Lower lobe of right lung (tissue), 2 donors: ENCODE measurements at places on chromosomes 3 and 15. TPM values are rescaled to one million over a fixed set of nuclear protein-coding genes. Genes with fewer than 3 reads are reported as not detected.
A peak's percentile ranks its signal among the peaks of the same experiment; 100 is the strongest.

DNA sequence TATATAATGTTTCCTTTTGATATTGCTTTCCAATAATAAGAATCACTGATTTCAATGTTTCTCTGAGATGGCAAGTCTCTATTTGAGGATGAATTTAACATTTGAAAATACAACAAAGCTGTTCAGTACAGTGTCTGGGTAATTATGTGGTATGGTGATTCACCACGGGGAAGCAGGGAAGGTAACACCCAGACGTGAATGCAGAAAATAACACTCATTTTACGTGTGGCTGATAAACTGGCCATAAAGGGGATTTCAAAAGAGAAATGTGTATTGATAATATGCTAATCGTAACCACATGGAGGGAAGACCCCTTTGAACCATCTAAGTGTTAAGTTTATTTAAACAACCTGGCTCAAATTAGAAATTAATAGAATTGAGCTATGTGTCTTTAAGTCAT lies 344.6 kb downstream of the GRM7 start:
- DNase-seq: no peak
- H3K4me3 ChIP-seq: peak overlapping the region; percentile 24
- H3K27ac ChIP-seq: no peak overlapping the region
- no peaks in the 10 kb centered on the region for H3K27me3 ChIP-seq

DNA sequence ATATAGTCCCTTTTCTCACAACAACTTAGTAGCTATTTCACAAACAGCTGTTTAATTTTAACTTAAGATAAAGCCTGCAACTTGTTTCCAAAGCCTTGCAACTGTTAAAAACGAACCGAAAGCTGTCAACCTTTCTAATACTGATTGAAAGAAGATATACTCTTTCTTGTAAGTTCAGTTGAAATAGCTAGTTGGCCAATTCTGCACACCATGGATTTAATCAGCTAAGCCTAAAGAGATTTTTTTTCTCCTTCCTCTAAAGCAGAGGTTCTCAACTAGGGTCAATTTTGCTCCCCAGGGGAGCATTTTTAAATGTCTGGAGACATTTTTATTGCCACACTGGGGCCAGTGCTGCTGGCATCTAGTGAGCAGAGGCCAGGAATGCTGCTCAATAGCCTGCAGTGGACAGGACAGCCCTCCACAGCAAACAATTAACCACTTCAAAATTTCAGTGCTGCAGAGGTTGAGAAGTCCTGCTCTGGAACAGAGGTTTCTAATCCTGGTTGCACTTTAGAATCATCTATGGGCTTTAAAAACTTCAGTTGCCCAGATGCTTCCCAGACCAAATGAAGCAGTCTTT lies 26.2 kb downstream of the MINDY4B start:
- H3K36me3 ChIP-seq: no peaks in the 10 kb centered on the region
- H3K4me3 ChIP-seq: no peak overlapping the region
- no peak for DNase-seq

DNA sequence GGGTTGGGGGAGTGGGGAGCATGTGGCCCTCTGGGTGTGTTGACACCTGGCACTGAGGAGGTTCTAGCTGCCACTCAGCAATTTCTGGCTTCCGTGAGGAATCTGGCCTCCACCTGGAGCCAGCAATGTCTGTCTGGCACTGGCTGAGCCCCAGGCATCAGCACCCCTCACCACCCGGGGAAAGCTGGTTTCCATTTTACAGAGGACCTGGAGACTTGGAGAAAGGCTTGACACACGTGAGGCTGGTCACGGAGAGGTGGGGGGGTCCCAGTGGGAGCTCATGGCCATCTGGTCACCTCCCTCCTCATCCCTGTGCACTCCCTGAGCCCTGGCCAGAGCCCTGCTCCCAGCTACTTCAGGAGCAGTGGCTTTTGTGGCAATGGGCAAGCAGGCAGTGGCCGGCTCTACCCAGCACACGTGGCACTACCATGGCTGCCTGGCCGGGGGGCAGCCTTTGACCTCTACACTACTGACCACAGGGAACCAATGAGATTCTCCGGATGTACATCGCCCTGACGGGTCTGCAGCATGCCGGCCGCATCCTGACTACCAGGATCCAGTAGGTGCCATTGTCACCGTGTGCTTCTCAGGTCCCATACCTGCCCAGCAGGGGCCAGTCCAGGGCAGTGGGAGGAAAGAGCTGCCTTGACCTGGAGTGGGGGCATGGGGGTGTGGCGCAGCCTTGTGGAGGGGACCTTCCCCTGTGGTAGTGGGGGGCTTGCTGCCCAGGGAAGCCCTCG lies 28.5 kb downstream of the ACAD9 start:
- H3K27ac ChIP-seq: no peak overlapping the region
- DNase-seq: no peak
- peaks cover 100% of the 10 kb centered on the region for H3K36me3 ChIP-seq
- H3K4me3 ChIP-seq: no peak overlapping the region
- no peaks in the 10 kb centered on the region for H3K4me1 ChIP-seq

NME9 gene
- 3.5 TPM for total RNA-seq

- no peak overlapping the region for H3K27ac ChIP-seq
- H3K4me1 ChIP-seq: peaks cover 10% of the 10 kb centered on the region
- DNase-seq: no peak
- no peak overlapping the region for H3K4me3 ChIP-seq
Observed at GRCh38 chr3:38646062-38646461, 3.4 kb downstream of the SCN5A start.

DNA sequence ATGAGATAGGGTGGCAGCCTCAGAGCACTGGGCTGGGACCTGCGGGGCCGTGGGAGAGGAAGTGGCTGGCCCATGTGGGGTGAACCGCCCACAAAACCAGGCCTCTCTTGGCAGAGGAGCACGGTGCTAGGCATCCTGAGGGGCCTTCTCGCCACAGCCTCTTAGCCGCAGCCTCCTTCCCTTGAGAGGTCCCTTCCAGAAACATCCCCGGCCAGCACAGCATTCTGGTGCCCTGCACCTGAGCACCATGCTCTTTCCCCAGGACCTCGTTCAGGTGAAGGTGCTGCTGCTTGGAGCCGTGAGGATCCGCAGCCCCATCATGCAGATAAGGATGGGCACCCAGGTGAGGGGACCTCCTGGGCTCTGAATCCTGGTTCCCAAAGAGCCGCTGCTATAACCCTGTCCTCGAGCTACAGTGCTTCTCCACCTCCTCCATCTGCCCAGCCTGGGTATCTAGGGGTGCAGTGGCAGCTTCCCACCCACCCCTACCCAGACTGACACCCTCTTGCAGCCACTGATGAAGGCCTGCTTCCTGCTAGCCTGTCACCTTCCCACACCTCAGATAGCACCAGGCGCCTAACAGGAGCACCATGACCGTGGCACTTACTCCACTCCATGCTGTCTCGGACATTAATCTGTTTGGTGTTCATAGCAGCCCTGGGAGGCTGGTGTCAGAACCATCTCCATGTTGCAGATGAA lies 11.2 kb upstream of the TXNRD3 start:
- H3K4me3 ChIP-seq: no peak overlapping the region
- peaks cover 10% of the 10 kb centered on the region for H3K27me3 ChIP-seq
- H3K36me3 ChIP-seq: no peaks in the 10 kb centered on the region
- no peaks in the 10 kb centered on the region for H3K4me1 ChIP-seq

DNA sequence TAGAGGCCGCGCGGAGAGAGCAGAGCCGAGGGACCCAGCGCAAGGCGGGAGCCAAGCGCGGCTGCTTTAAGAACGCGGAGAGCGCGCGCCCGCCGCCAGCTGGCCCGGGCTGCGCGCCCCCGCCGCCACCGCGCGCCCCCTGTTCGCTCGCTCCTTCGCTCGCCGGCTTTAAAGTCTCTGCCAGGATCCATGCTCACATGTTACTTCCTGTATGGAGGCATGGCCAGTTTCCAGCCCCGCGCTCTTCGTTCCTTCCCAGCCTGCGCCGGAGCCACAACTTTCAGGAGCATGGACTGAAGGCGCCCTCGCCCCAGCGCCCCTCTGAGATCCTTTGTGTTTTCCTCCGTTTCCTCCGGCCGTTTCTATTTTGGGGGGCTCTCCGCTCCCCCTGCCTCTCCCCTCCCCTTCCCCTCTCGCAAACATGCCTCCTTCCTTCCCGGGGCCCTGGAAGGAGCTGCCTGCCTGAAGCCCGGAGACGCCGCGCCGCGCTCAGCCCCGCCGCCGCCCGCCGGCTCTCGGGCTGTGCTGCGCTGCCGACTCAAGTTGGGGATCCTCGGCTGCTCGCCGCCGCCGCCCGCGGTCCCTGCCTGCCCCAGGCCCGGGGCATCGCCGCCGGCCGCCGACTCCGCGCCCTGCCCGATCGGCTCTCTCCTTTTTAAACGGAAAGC lies at the start of gene PTPRG:
PTPRG (plus strand) TSS at position 198 of the 668 bp plus-strand sequence. CDS start 717 bp downstream, outside the sequence.
- H3K4me1 ChIP-seq: peaks cover 20% of the 10 kb centered on the region
- peak within 1 kb of the TSS; percentile 84 for H3K4me3 ChIP-seq
- DNase-seq: peak; percentile 85

GPR62 gene
- not detected for total RNA-seq

DNA sequence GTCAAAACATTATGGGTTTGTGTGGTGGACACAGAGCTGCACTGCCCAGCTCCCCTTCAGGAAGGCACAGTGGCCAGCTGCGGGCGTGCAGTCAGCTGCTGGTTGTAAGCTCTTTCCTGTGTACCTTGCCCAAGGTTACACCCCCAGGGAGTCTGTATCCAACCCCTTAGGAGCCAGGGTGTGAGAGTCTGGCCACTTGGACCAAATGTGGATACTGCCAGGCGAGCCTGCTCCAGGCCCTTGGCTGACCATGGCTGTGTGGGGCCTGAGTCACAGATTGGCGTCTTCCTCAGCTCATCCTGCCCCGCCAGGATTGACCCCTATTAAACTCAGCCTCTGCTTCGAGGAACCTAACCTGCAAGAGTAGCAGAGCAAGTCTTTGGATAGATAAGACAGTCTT lies 56.9 kb downstream of the ABHD5 start:
- no peaks in the 10 kb centered on the region for H3K36me3 ChIP-seq
- no peak for DNase-seq
- H3K4me3 ChIP-seq: no peak overlapping the region
- peaks cover 9% of the 10 kb centered on the region for H3K4me1 ChIP-seq
- no peaks in the 10 kb centered on the region for H3K27me3 ChIP-seq

GRCh38 chr15:101246391-101246790 lies 5.5 kb downstream of the CHSY1 start:
- peaks cover 90% of the 10 kb centered on the region for H3K4me1 ChIP-seq
- no peak overlapping the region for H3K27ac ChIP-seq
- DNase-seq: no peak
- H3K36me3 ChIP-seq: peaks cover 3% of the 10 kb centered on the region
- H3K27me3 ChIP-seq: no peaks in the 10 kb centered on the region

DNA sequence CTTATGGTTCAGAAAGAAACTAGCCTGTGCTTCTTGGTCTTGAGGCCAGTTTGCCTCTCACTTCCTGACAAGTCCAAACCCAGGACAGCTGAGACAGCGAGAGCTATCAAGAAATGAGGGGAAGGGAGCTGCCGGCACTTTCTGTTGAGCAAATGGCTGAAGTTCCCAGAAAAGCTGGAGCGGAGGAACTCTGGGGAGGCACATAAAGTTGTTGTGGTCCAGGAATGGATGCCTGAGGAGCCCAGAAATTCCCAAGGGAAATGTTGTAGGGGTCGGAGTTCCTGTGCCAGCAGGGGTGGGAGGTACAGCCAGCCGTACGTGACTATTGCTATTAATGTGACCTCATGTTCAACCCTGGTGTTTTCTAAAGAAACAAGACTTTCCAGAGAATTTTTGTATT lies 98.8 kb upstream of the TNFAIP8L3 start:
- no peak overlapping the region for H3K4me3 ChIP-seq
- H3K4me1 ChIP-seq: peaks cover 23% of the 10 kb centered on the region
- H3K36me3 ChIP-seq: no peaks in the 10 kb centered on the region
- peaks cover 8% of the 10 kb centered on the region for H3K27me3 ChIP-seq

GRCh38 chr3:23685541-23686258 lies 120.1 kb upstream of the UBE2E1 start:
- no peak overlapping the region for H3K4me3 ChIP-seq
- peaks cover 9% of the 10 kb centered on the region for H3K4me1 ChIP-seq
- no peak for DNase-seq
- no peaks in the 10 kb centered on the region for H3K36me3 ChIP-seq
- no peaks in the 10 kb centered on the region for H3K27me3 ChIP-seq
- H3K27ac ChIP-seq: no peak overlapping the region

CACNA2D3 gene
- 3.6 TPM for total RNA-seq
